ENCODE measurements at places on chromosomes 1 and 21.
A peak's percentile ranks its signal among the peaks of the same experiment; 100 is the strongest.

GRCh38 chr1:13514821-13515220, 1.0 kb upstream of the LRRC38 start:
- no peak for DNase-seq

DNA sequence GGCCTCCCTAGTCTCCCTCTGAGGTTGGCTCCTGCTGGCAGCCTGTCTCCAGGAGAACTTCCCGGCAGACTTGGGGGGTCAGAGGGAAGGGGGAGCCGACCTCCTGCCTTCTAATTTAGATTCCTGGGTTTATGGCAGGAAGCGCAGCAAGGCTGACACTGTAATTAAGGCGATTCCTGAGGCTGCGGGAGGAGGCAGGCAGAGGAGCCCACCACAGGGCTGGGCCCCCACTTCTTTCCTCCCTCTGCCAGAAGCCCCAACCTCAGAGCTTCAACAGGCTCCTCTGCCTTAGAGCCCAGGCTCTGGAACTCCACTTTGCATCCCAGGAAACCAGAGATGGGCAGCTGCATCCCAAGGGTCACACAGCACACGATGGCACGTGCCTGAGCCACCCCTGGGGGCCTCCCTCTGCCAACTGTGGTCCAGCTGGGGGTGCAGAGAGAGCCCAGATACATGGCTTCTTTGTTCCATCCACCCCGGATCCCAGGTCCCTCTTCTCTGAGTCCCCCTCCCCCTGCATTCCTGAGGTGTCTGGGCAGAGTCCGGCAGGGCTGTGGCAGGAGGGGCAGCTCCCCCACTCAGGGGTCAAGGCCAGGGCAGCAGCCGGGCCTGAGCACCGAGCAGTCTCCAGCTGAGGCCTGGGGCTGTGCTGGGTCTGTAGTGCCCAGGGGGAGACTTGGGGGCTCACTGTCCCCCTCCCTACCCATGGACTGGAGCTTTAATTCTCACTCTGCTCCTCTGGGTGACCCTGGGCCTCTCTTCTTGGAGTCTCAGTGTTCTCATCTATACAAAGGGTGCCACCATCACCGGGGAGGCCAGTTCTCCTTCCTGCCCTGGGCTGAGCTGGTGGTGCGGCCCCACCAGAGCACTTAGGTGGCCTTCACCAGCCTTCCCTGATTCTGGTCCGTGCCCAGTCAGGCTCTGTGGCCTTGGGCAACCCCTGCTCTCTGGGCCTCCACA, 39.4 kb upstream of the FAM131C start:
- no peak for DNase-seq

- peak; percentile 66 for DNase-seq
Measured at GRCh38 chr1:205350691-205351141, 6.0 kb downstream of the KLHDC8A start.

- no peak for DNase-seq
Measured at GRCh38 chr1:24715658-24716057, 29.6 kb upstream of the CLIC4 start.

DNA sequence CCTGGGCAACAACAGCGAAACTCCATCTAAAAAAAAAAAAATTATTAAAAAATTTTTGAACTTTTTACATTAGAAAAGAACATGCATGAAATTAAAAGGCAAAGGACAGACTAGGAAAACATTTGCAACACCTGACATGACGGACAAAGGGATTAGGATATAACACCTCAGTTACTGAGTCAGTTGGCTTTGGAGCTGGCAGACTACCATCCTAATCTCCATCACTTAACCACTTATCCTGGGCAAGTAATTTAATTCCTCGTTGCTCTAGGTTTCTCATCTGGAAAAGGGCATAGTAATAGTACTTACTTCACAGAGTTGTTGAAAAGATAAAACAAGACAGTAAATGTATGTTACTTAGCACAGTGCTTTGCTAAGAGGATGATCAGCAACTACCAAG, 11.9 kb downstream of the HECTD3 start:
- DNase-seq: no peak

- DNase-seq: no peak
Measured at GRCh38 chr1:220431554-220432239, 96.2 kb upstream of the MARK1 start.

DNA sequence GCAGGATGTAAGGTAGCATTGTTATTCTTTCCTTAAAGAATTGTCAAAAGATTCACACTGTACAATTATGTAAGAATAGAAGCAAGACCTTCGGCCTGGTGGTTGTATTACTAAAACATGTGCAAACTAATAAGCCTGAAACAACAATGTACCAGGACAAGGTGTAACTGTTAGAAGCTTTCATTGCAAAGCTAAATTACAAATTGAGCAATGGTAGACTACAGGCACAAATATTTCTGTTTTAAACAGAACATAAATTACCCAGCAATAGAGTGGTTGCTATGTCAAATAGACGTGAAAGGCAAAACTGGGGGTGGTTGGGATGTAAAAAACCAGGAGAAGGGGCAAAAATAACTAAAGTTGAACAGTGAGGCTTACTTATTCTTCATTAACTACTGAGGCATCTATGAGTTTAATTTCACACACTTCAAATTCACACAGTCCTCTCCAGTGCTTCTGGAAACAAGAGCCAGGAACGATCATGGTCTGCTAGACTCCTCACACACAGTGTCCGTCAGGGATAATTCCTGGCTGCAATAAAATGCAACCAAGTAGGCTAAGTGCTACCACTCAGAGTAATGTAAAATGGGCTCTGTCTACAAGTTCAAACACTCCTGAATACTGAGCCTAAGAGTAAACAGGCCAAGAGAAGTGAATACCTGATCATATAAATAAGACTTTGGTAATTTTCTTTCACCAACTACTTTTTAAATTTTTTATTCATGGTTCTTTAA, 39.3 kb upstream of the C1orf198 start:
- DNase-seq: no peak

GRCh38 chr1:165696625-165697100, 1.7 kb downstream of the ALDH9A1 start:
- peak; percentile 14 for DNase-seq

All from NCI-H2227 treated with DMSO at 0.1 percent for 48 hours (cell line).